NCI-H187 treated with DMSO at 0.1 percent for 48 hours (cell line): ENCODE measurements at places on chromosomes 4 and X.

DNA sequence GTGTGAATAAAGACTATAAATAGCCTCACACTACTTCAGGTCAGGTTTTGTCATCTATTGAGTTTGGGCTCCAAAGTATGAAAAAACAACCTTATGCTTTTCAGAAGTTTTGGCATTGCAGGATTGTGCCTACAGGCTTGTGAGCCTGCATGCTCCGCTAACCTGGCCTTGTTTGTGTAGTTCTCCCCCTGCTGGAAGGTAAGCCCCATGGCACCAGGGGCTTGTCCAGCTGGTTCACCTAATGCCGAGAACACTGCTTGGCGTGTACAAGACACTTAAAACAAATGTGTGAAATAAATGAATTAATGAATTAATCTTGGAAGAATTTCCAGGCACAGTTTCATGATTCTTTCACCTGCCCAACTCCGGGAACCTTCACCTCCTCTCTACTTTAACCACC lies 1.8 kb upstream of the HSD17B10 start:
- peak; percentile 1 for DNase-seq

GRCh38 chr4:75251547-75251946 lies 262.7 kb downstream of the RCHY1 start:
- DNase-seq, result no peak

DNA sequence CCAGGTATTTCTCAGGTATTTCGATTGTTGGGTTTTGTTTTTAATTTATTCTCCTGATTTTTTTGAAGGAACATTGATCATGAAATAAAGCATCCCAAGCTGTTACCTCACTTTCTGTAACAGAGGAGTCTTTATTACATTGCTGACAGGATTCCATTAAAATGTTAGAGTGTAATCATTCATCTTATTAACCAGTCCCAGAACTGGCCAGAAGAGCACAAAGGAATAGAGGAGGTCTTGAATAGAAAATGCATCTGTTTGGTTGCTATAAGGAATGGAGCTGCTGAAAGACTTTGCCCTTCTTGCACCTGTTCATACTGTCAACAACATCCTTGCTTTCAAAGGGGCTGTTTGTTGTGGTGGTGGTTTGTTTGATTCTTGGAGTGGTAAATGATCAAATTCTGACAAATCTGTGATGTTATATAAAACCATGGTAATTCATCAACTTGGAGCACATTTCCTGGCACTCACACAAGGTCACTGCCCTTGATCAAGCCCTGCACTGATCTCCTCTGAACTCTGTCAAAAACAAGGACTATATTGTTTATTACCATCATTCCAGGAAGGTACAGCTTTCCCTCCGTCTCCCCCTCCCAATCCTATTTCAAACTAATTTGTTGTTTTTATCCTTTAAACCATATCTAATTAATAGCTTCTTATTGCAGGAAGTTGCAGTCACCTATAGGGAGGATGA lies 215.8 kb downstream of the PCDH19 start:
- DNase-seq, result no peak

GRCh38 chr4:86036736-86037135 lies 323.1 kb downstream of the MAPK10 start:
- DNase-seq, result no peak

- DNase-seq, result no peak
These were observed 78.9 kb downstream of the AASDH start for GRCh38 chr4:56308384-56308783.

- no peak for DNase-seq
These were observed 2.8 kb upstream of the PRKG2 start for GRCh38 chr4:81217779-81218178.
